ENCODE measurements at places on chromosomes 6 and 20.
A peak's percentile ranks its signal among the peaks of the same experiment; 100 is the strongest.

GRCh38 chr6:130843575-130844320, 16.5 kb downstream of the SMLR1 start:
- DNase-seq, result peak; percentile 32

GRCh38 chr6:52389626-52390360, 27.8 kb downstream of the PAQR8 start:
- no peak for DNase-seq

DNA sequence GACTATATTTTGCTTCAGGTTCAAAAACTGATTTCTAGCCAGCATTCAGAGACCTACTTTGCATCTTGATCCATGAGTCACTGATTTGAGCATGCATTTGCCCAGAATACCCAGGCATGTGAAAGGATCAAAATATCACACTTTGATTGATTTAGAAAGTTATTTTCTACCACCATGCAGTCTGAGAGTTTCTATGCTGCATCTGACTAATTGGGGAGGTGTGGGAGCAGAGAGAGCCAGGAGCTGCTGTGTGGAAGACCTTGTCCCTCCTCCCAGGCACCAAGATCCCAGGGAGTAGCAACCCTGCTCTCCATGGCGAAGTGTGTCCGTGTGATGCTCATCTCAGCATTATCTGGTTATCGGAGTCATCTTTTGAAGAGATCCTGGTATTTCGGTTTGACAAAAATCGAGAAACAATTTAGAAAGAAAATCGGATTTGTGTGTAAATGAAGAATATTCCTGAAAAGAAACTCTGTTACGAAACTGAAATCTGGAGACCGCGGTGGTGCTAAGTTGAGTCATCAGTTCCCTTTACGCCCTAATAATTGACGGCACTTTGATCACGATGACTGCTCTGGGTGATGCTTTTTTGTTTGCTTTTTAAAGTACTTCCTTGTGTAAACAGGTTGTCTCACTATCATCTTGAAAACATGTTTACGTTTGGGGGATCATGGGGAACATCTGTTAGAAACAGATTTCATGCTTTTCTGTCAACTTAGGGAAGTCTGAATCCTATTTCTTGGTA, 193.4 kb downstream of the BACH2 start:
- DNase-seq, result no peak

DNA sequence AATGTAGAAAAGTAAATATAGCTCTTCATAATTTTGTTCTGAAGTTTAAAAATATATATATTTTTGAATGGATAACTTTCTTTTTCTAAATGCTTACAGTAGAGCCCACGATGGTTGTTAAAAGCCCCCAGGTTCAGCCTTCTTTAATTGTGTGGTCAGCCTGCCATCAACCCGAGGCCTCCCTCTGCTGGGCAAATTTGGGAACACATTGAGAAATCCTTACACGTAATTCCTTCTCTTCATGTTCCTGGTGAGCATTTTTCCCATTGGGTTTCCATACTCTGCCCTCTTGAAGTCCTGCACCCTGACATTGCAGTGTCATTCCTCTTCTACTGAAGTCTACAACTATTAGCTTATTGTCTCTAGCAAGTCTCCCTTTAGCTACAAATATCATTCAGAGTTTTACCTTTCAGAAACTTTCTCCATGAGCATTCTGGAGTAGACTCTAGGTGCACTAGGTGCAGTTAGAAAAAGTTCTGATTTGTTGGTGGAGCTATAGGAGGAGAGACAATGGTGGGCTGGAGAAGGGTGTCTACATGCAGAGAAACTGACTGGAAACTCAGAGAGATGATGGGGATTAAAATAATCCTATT, 40.6 kb downstream of the TRIM38 start:
- DNase-seq, result no peak

- DNase-seq, result no peak
Measured at GRCh38 chr6:21476112-21476511, 117.4 kb upstream of the SOX4 start.

GRCh38 chr6:14734052-14734415, 511.8 kb upstream of the JARID2 start:
- no peak for DNase-seq

GRCh38 chr6:12258591-12259075, 31.5 kb upstream of the EDN1 start:
- DNase-seq, result no peak

GRCh38 chr6:16412982-16413381, 174.6 kb downstream of the GMPR start:
- DNase-seq, result no peak

DNA sequence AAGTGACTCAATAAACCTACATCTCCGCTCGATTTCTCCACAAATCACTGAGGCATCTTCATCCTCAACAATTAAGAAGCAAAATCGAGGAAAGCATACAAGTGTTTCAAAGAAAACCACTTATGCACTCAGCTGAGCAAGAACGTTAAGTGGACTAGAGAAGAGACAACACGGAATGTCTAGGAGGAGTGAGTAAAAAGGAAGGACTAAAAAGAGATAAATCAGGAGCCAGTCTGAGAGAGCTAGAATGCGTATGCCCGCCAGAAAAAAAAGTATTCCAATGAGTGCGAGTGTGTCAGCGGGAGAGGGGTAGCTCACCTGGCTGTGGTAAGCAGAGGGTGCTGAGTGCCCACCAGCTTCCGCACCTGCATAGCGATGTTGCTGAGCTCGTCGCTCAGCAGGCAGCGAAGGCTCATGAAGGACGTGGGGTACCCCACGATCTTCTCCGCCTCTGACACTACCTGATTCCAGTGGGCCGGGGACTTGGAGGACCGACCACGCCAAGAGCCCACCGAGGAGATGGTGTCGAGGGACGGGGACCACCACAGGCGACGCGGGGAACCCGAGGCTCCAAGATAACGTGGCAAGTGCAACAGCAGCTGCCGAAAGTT, 587 bp downstream of the PDSS2 start:
- peak; percentile 56 for DNase-seq

DNA sequence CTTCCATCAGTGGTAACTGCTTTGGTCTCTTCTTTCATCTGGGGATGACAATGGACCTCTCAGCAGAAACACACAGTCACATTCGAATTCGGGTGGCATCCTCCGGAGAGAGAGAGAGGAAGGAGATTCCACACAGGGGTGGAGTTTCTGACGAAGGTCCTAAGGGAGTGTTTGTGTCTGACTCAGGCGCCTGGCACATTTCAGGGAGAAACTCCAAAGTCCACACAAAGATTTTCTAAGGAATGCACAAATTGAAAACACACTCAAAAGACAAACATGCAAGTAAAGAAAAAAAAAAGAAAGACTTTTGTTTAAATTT, 6.1 kb downstream of the EDN1 start:
- no peak for DNase-seq

DNA sequence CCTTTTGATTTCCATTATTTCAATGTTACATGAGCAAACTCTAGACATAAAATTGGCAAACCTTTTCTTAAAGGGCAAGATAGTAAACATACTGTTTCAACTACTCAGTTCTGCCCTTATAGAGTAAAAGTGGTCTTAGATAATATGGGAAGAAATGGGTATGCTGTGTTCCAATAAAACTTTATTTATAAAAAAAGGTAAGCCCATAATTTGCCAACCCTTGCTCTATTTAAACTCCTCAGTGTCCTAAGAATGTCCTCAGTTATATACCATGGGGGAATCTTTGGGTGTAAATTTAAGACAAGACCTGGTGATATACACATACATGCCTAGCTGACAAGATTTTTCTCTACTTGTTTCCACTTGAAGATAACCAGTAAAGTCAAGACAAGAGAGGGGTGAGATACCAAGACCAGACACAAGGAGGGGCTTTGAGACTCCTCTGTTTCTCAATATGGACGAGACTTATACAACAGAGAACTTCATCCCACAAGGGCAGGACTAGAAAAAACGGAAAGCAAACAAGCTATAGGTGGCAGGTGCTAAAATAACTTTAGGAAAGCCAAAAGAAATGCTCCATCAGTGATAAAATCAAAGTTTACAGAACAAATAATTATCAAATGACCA, 10.5 kb downstream of the SNX3 start:
- no peak for DNase-seq

- no peak for DNase-seq
Measured at GRCh38 chr6:150032598-150032997, 7.3 kb upstream of the RAET1L start.

- DNase-seq, result no peak
Measured at GRCh38 chr20:7090001-7090400, 322.5 kb downstream of the BMP2 start.

- DNase-seq, result no peak
Measured at GRCh38 chr6:22888163-22888752, 318.9 kb downstream of the HDGFL1 start.

All from KG1 (cell line).